HCEC 1CT (cell line): ENCODE measurements at places on chromosomes 6 and 20.

GRCh38 chr6:26223650-26224546, 136.7 kb downstream of the HFE start:
- DNase-seq = peak; percentile 98

DNA sequence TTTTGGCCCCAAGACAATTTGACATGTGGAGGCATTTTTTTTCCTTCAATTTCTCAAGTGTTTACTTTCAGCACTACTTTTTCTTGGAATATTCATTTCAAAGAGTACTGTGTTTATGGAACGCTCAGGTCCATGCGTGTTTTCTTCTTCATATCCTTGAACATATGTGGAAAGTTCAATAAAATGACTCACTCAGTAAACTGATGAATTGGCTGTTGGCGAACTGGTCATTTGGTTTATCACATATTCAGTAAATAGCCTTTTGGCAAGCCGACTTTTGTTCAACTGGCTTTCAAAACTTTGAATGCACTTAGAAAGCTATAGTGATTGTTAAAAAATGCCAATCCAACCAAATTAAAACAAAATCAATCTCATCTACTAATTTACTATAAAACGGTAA, 964.6 kb upstream of the SLC35B3 start:
- no peak for DNase-seq

GRCh38 chr6:16683641-16684194, 77.5 kb downstream of the ATXN1 start:
- DNase-seq = peak; percentile 68

GRCh38 chr6:41335296-41335695, at the start of gene NCR2:
Gene NCR2 (plus strand): TSS chr6:41335608. CDS start chr6:41335877, 269 bp downstream.
- DNase-seq = no peak

DNA sequence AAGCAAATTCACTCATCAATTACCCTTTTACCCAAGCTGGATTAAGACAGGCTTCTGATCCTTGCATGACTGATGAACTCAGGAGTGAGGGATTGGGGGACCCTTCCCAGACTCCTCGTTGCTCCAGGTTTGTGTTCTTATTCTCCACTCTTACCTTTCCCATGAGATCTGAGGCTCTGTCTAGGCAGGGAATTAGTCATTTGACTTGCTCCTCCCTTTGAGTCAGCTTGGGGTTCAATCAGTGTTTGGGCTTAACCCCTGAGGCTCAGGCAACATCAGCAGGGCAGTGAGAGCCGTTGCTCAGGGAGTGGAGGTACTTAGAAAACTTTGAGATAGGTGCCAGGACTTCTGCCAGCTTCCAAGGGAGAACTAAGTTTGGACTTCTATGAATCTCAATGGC, 20.7 kb upstream of the TOX2 start:
- peak; percentile 43 for DNase-seq

GRCh38 chr20:19121463-19121862, 91.0 kb upstream of the SLC24A3 start:
- no peak for DNase-seq

DNA sequence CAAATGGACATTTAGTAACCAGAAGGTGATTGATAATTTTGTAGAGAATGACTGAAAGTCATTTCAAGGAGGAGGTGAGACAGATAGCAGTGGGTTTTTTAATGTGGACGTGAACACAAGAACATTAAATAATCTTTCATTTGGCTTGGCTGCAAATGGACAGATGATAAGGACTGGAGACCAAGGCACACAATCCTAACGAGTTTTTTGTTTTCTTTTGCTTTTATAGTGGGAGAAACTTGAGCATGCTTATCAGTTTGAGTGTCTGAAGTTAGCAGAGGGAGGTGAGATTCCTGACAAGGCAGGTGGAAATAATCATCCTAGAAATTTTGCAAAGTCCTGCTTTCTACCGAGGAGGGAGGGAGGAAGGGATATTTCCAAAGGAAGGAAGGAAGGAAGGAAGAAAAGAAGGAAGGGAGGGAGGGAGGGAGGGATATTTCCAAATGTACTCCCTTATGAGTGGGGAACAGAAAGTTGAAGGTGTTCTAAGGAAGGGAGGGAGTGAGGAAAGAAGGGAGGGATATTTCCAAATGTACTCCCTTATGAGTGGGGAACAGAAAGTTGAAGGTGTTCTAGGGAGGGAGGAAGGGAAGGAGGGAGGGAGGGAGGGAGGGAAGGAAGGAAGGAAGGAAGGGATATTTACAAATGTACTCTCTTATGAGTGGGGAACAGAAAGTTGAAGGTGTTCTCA, 63.1 kb downstream of the RNF217 start:
- no peak for DNase-seq

DNA sequence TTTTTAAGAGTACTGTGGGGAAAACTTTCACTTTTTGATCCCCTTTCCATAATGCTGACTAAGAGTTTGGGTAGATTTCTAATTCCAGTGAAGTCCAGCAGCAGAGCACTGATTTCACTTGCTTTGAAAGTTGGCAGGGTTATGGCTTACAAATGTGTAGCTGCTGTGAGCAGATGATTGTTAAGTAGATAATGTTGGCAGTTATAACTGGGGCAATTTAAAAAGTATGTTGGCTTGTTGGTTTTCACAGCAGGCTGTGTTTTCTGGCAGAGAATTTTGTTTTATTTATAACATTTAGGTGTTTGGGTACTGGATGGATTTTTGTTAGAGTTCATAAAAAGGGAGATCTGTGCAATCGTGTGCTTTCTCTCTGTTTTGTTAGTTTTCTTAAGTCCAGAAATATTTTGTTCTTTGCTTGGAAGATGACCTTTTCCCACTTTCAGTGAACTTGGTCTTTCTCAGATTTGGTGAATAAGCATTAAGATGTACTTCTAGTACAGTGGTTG, 31.4 kb downstream of the AFDN start:
- DNase-seq = peak; percentile 49

DNA sequence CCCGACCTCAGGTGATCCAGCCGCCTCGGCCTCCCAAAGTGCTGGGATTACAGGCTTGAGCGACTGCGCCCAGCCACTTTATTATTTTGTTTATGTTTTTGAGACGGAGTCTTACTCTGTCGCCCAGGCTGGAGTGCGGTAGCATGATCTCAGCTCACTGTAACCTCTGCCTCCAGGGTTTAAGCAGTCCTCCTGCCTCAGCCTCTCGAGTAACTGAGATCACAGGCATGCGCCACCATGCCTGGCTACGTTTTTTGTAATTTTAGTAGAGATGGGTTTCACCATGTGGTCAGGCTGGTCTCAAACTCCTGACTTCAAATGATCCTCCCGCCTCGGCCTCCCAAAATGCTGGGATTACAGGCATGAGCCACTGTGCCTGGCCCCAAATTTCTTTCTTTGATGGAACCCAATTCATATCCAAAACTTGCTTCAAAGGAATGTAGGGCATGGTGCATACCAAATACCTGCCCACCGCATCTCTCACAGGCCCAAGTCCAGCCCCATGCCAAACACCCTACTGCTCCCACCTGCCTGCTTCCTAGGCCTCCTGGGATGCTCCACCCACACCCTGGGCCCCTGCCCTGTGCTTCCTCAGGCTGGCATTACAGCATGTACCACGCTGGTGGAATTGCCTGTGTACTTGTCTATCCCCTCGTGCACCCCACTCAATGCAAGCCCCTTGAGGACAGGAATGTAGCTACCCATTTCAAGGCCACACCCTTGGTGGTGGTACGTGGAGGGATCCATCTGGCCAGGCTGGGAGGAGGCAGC, 4.9 kb upstream of the HMGA1 start:
- DNase-seq = no peak

- no peak for DNase-seq
Observed at GRCh38 chr6:137219664-137220252, 573 bp upstream of the IFNGR1 start.

- DNase-seq = no peak
Observed at GRCh38 chr6:155599561-155599960, 143.9 kb upstream of the NOX3 start.

GRCh38 chr6:113148566-113148965, 708.6 kb upstream of the MARCKS start:
- no peak for DNase-seq

DNA sequence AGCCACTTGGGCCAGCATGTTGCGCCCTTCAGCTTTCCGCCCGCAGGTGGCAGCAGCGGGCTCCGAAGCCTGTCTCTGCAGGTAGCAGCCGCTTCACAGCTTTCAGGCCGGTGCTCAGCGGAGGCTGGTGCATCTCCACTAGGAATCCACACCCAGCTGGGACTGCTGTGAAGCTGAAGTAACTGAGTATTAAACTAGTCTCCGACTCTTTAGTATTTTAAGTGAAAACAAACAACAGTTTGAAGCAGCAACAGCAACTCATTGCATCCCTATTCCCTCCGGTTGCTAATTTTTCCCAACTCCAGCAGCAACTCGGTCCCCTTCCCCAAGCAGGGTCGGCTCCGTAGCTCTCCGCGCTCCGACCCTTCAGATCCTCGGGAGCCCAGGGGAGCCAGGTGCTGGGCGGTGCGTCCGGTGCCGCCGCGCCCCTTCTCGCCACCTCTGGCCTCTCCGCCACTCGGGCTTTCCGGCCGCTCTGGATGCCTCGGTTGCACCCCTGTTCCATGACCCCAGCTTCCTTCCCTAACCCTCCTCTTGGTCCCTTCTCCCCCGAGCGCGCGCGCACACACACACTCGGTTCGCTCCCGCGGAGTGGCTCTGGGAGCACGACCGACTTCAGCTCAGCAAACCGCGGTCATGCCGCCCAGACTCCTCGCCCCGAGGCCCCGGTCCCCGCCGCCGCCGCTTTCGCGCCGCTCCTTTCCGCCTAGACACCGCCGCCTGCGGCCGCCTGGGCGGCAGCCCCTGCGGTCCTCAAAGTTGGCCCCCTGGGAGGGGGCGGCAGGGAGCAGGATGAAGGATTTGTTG, 765 bp upstream of the NKAIN2 start:
- peak; percentile 53 for DNase-seq

GRCh38 chr6:108203189-108204112, 37.6 kb downstream of the NR2E1 start:
- DNase-seq = no peak

DNA sequence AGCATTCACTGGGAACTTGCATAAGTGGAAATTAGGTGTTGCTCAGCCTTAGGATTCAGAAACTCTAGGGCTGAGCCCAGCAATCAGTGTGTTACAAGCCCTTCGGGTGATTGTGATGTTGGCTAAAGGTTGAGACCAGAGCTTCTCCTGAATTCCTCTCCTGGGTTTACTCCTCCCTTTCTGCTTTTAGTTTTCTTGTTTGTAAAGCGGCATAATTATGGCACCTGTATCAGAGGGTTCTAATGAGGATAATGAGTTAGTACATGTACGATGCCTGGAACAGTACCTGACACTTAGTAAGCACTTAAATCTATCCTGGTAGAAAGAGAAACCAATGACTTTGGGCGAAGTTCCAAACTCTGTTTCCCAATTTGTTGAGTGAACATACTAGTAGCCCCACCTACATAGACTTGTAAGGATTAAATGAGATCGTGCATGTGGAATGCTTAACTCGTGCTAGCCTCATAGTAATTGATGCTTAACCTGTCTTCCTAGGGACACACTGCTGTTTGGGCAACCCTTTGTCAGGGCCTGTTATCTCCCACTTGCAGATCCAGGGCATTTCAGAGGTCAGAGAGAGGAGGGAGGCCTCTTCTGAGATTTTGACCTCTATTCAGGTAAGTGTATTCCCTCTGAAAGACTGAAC, 932 bp upstream of the EZR start:
- no peak for DNase-seq

DNA sequence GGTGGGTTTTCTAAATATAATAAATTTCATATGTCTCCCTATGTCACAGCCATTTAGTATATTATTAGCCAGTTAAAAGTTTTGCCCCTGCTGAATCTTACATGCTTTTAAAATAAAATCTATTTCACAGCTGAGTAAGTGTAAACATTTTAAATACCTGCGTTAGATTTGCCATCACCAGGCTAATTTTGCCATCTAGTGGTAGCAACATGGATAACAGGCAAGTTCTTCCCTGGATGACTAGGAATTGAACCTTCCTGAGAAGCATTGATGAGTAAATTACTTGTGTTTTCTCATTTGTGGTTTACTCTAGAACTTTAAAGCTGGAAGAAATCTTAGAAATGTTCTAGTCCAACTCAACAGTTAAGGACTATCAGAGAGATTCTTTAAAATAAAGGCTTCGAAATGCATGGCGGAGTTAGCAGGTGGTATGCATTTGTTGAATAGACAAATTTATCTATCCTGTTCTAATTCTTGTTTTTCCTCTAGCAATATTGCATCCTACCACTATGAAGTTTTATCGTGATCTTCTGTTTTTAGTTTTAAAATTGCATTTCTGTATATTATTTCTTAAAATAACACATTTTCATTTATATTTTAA, 2.6 kb downstream of the PRSS35 start:
- peak; percentile 57 for DNase-seq
